EH (cell line): ENCODE measurements at places on chromosomes 2 and 18.
A peak's percentile ranks its signal among the peaks of the same experiment; 100 is the strongest.

- DNase-seq = no peak
Measured at GRCh38 chr2:7672685-7673071, 755.5 kb downstream of the RNF144A start.

GRCh38 chr18:582465-582864, 2.3 kb downstream of the CETN1 start:
- DNase-seq = no peak

DNA sequence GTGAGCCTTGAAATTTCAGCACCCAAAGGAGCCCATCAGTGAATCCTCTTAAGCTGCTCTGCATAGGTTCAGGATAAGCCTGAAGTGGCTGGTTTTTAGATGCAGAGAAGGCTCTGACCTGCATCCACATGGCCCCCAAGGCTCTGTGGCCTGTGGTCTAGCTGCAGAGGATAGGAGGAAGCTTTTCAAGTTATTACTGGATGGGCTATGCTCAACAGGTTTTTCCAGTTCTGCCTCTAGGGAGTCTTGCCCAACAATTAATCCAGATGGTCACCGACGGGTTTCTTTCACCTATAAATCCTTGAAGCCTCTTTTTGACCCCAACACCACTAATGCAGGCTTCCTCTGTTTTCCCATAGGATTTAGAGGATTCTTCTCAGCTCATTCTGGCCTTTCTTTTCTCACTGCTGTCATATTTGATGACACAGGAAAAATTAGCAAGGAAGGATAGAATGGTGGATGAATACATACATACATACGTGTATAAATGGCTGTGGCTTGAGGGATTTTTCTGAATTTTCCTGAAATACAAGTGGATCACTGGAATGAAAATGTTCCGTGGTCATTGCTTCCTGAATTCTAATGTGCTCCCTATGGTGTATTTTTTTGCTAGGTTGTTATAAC, 52.2 kb upstream of the BCL2L11 start:
- DNase-seq = no peak

GRCh38 chr2:181352158-181352557, 105.0 kb upstream of the ITGA4 start:
- no peak for DNase-seq

GRCh38 chr2:50118905-50119702, 912.8 kb downstream of the NRXN1 start:
- DNase-seq = no peak

DNA sequence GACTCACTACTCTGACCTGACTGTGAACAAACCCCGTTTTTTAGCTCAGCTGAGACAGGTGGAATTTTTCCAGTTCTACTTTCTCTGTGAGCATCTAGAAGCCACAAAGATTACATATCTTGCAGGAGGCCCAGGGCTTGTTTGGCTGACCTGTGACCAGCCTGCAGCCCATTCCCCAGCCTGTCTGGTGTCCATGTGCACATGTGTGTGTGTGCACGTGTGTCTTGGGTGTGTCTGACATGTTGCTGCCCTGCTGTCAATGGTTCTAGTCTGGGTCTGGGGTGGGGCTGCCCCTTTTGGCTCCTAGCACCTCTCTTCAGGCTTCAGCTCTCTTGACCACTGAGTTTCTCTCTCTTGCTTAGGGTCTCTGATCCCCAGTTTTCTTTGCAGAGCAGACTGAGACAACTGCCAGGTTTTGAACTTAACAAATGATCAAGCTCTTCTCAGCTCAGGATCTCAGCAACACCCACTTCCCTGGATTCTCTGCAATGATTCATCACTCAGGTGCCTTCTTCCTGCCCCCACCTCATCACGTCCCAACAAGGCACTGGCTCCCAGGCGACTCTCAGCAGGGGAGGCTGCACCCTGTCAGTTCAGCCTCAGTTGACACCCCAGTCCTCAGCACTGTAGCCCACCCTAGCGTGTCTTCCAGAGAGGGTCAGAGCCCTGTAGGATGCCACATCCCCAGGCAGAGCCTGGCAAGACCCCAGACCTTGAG, 130.3 kb downstream of the CELF4 start:
- no peak for DNase-seq

- no peak for DNase-seq
Measured at GRCh38 chr2:46117994-46118393, 179.2 kb upstream of the EPAS1 start.

DNA sequence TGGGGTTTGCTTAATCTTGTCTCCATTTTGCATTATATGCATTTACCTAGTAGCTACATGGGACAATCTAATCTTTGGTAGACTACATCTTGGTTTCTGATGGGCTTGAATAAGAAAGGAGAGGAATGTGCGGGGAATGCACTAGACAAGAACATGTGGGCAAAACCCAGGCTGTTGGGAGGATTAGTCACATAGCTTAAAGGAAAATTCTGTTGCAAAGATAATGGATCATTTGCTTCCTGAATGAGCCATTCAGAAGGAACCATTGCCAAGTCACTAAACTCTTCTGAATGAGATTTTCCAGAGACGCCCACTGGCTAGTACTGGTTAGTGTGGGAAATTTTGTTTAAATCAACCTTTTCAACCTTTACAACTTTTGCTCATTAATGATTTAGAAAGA, 84.8 kb downstream of the OSBPL6 start:
- DNase-seq = peak; percentile 94

DNA sequence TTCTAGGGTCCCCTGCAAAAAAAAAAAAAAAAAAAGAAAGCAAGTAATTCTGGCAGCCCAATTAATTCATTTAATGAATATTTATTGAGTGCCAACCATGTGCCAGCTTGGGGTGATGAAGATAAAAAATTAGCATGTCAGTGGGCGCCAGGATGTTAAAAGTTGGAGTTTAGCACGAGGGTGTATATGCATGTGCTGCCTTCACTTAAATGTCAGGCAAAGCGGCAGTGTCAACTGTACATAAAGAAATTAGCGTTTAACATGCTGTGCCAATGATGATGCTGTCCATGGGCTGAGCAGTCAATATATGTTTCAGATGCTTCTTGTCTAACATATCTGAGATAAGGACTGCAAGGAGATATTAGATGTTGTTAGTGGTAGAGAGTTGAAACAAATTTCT, 49.5 kb downstream of the ASAP2 start:
- DNase-seq = no peak

- DNase-seq = peak; percentile 88
Measured at GRCh38 chr2:69046221-69046662, 33.3 kb downstream of the ANTXR1 start.

DNA sequence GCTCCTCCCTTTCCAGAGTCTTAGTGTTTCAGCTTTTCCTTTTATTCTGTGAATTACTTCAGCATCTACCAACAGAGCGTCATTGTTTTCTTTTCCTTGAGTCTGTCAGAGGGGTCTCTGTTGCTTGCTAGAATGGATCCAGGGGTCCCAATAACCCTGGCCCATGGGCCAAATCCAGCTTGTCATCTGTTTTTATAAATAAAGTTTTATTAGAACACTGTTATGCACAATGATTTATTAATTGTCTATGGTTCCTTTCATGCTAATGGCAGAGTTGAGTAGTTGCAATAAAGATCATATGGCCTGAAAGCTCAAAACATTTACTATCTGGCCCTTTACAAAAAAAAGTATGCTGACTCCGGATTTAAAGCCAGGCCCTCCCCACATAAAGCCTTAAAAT, 58.8 kb downstream of the MRPL35 start:
- no peak for DNase-seq

GRCh38 chr18:30970196-30970816, 72.2 kb downstream of the DSC3 start:
- peak; percentile 0 for DNase-seq

GRCh38 chr2:174157053-174157452, 91.3 kb downstream of the OLA1 start:
- no peak for DNase-seq

DNA sequence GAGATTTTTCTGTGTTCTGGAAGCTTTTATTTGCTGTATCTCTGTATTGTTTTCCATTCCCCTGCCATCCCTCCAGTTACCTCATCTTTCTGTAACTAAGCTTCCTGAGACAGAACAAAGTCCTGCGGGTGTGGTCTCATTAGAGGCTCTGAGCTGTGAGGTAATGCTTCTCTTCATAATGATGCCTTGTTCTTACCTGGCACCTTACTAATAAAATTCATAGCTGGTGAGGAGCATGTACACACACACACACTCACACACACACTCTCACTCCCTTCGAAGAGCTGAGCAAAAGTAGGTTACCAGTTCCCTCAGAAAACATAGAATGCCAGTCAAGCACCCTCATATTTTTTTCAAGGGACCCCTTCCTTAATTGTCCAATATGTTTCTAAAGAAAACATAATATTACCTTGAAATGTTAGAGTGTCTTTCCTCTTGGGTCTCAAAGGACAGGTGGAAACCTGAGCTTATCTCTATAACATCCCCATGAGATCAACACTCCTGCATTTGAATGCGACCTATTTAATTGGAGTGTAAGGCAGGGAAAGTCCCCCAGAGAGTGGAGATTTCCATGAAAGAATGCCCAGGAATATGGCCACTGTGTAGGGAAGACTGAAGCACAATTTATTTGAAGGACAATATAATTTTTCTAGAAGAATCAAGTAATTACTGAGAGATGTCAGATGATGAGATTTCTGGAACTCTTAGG, 161.6 kb upstream of the NCK2 start:
- no peak for DNase-seq

DNA sequence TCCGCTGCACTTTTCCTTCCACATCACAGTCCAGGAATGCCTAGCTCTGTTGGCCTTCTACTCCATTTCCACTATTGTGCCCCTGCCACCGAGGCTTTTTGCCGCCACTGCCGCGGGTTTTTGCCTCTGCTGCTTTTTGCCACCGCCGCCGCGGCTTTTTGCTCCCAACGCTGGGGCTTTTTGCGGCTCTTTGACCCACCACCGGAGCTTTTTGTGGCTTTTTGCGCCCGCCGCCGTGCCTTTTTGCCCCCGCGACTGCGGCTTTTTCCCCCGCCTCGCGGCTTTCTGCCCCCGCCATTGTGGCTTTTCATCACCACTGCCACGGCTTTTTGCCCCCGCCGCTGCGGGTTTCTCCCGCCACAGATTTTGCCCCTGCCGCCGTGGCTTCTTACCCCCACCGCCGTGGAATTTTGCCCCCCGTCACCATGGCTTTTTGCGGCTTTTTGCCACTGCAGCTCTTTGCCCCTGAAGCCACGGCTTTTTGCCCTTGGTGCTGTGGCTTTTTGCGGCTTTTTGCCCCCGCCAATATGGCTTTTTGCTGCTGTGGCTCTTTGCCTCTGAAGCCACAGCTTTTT, 2798.7 kb upstream of the TEKT4 start:
- DNase-seq = no peak

DNA sequence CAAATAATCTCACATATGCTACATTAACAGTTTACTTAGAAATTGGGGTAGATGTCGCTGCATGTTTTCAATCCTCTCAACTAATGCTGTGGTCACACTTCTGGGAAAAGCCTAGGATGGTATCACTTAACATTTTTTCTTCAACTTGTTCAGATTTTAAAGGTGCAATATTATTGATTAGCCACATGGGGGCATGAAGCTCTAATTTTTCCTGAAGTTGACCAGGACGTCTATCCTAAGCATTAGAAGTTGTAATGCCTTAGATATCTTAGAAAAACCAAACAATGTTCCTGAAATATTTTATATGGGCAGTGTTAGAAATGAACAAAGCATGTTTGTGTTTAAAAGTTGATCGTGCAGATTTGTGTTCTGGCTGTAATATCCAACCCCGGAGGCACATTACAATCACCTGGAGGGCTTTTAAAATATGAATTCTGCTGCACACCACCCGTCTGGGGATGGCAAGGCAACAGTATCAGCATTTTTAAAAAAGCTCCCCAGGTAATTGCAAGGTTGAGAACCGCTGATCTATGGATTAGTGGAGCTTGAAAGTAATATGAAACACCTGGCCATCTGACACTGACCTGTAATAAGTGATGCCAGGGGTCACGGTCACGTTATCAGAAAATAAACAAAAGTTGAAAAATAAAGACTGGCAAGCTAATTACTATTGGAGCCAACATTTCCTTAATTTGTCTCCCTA, 100.5 kb upstream of the LMAN1 start:
- peak; percentile 74 for DNase-seq

- DNase-seq = no peak
Measured at GRCh38 chr2:28934769-28935168, 40.3 kb downstream of the WDR43 start.

DNA sequence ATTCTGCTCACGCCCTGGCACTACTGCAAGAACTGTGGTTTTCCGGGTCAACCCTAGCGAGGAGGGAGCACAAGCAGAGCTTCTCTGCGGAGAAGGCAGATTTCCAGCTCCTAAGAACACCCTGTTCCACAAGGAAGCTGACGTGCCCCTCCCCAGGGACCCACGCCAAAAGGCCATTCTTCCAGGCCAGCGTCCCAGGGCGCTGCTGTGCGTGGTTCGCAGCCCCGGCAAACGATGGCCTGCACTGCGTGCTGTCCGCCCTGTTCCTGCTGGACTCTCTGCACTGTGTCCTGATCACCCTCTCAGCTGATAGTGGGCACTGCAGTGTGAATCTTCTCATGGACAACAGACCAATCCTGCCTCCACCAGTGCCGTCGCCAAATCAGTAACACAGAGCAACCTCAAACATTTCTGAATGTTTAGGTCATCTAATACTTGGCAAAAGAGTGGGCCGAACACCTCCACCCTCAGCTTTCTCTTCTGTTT, 49.1 kb downstream of the ADI1 start:
- peak; percentile 92 for DNase-seq

GRCh38 chr2:8053216-8053615, 628.6 kb upstream of the ID2 start:
- peak; percentile 49 for DNase-seq

GRCh38 chr2:165057931-165058330, 102.6 kb upstream of the SLC38A11 start:
- no peak for DNase-seq

GRCh38 chr2:234335661-234336228, 161.1 kb downstream of the ARL4C start:
- DNase-seq = peak; percentile 86

DNA sequence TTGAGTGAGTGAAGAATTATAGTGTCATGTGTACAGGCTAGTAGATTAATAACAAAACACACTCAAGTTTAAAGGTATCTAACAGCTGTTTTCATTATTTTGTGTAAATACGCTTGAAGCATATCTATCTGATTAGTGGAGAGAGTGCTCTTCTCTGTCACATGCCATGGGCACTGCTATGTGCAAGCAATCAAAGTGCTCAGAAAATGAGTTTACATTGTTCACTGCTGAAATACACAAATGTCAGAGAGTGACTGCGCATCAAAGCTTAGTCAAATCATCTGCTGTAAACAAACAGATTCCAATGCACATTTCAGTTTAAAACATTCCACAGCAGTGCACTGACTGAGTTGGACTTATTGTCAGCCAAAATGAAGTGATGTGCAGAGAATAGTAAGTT, 423.4 kb downstream of the ZEB2 start:
- peak; percentile 51 for DNase-seq

GRCh38 chr18:55524353-55525073, 63.5 kb downstream of the TCF4 start:
- DNase-seq = no peak

GRCh38 chr2:47715552-47715951, 67.4 kb upstream of the MSH6 start:
- DNase-seq = no peak
